ENCODE measurements at places on chromosomes 4 and X. TPM values are rescaled to one million over a fixed set of nuclear protein-coding genes. Genes with fewer than 3 reads are reported as not detected.

Gene MTTP
- total RNA-seq = 0.23 TPM

Gene PDLIM3
- total RNA-seq = 12.5 TPM

Gene KLKB1
- 0.17 TPM for total RNA-seq

- no peak for DNase-seq
Observed at GRCh38 chrX:55787063-55787462, 69.5 kb downstream of the RRAGB start.

- no peak for DNase-seq
Observed at GRCh38 chr4:7431696-7432530, 2.8 kb downstream of the PSAPL1 start.

DNA sequence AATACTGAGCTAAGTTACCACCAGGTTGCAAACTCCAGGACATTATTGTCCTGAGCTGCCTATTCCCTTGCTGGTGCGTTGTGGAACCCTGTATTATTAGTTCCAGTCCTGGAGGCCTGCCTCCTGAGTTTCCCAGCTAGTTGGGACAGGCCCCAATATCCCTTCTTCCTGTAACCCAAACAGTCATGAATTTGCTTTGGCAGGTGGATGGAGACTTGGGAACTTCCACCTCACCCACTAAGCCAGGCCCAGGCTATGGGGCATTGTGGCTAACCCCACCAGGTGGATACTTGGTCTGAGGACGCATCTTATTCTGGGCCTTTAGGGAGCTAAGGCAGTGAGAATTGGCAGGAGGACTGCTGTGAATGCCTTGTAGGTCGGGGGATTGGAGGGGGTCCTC lies 5.0 kb downstream of the RBM3 start:
- DNase-seq = no peak

- peak; percentile 26 for DNase-seq
Observed at GRCh38 chrX:105882581-105883275, 60.4 kb downstream of the NRK start.
